ENCODE measurements at places on chromosomes 13 and 19.

DNA sequence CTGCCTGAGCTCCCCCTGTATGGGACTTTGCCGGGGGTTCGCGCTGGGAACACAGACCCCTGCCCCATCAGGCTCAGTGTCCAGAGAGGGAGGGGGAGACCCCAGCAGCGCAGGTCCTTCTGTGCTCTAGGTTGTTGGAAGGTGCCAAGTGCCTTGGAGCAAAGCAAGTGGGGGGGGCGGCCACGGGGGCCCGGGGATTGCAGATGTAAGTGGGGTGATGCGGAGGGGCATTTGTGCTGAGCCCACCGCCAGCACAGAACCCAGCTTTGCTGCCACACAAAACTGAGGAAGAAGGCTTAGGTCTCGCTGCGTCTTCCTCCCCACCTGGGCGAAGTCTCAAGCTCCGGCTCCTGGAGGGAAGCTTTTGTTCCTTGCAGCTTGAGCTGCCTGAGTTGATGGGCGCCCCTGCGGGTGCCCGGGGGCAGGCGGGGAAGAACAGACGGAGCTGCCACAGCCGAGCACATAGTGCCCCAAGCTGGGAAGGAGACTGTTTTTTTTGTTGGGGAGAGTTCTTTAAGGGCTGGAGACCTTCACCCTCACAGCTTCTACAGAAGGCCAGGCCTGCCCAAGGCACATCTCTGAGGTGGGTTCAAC lies 1.5 kb upstream of the NTN5 start:
- no peak for DNase-seq

DNA sequence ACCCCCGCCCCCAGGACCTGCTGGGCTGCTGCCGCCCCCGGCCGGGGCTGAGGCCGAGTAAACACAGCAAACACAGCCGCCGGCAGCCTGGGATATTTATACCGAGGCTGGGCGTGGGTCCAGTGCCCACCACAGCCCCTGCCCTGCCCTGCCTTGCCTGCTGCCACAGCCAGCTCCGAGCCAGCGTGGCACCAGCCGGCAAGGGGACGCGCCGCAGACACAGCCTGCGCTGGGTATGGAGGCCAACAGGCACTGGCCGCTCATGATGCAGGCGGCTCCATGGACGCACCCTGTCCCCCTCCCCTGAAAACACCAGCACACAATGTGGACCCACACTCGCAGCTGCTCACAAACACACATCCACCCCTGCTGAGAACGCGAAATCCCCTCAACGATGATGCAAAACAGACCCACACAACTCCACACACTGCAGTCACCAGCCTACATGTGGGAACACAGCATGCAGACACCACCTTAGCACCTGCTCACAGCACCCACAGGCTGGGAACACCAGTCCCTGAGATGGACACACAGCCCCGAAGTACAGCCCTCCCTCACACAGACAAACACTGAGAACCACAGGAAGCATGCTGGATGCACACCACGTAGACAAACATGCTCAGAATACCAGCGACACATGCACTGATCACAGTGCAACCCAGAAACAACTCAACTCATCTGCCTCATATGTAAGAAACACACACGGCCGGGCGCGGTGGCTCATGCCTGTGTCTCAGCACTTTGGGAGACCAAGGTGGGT lies 16.2 kb downstream of the CCDC97 start:
- DNase-seq = no peak

DNA sequence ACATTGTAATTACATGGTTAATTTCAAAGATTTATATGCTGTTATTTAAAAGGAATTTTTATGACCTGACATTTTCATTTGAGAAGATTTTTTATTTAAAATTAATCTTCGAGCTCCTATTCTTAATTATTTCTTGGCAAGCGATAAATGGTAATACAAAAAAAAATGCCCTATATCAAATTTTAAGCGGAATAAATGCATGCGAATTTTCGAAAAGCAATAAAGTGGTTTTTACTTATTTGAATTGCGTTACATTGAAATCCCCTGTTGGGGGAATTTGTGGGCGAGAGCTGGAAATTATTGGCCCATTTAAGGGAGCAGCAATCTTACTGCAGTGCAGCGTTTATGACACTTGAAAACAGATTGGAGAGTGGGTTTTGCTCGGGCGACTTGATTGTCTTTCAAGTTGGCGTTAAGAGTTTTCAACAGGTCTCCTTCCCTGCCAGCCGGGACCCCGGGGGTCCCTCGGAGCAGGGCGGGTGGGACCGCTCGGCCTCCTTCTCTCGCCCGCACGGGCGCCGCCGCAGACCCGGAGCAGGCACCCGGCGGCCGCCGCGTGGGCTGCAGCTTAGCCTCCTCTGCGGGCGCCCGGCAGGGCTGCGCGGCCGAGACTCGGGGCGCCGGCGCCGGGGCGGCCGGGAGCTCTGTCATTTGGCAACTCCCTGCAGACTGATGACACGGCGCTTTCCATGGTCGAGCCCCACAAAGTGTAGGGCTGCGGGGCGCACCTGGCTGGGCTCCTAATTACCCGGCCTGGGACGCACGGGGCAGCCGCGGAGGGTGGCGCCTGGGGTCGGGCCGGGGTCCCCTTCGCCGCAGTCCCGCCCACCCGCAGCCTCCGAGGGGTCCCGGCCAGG lies 255.1 kb upstream of the SOX21 start:
- no peak for DNase-seq

GRCh38 chr19:8310342-8311055 lies 2.3 kb upstream of the CD320 start:
- no peak for DNase-seq

DNA sequence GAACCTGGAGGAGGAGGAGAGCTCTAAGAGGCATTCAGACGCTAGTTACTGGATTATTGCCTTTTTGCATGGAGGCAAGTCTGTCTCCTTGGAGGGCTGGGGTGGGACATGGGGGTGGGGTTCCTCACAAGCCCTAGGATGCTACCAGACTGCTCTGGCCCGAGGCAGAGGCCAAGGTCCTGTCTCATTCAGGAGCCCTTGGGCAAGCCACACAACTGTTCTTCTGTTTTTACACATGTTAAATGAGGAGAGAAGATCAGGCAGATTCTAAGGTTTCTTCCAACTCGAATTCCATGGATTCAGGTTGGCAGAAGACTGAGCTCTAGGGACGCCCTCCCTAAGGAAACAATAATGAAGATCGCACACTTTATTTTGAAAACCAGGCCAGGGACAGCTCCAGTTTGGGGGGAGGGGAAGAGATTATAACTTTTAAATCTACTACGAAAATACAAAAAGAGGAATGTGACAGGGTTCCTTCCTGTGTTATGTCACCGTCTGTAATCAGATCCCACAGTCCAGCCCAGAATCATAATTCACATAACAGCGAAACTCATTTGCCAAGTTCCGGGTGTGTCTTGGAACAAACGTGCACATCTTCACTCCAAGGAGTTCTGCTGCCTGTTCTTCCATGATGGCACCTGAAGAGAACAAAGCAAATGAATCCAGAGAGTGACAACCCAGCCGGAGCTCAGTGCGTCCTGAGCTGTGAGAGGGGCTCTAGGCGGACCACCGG lies 25.2 kb downstream of the IL17D start:
- no peak for DNase-seq

DNA sequence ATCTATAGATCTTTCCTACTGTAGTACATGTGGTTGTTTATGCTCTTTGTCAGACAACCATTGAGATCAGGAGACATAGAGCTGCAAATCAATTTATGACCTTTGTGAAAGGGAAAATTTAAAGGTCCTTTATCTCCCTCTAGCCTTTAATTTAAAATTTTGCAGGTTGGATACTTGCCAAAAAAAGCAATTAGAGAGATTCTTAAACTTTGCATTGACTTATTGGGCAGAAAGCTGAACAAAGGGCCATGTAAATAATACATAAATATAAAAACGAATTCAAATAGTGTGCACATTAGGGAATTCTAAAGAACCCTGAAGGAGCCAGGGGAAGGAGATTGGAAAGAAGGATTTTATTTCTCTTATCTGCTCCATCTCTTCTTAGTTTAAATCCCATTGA lies 22.0 kb upstream of the RB1 start:
- DNase-seq = no peak

GRCh38 chr19:4969772-4970531 lies 1.0 kb downstream of the KDM4B start:
- no peak for DNase-seq

GRCh38 chr19:34888091-34888490 lies 38.6 kb upstream of the ZNF30 start:
- no peak for DNase-seq

DNA sequence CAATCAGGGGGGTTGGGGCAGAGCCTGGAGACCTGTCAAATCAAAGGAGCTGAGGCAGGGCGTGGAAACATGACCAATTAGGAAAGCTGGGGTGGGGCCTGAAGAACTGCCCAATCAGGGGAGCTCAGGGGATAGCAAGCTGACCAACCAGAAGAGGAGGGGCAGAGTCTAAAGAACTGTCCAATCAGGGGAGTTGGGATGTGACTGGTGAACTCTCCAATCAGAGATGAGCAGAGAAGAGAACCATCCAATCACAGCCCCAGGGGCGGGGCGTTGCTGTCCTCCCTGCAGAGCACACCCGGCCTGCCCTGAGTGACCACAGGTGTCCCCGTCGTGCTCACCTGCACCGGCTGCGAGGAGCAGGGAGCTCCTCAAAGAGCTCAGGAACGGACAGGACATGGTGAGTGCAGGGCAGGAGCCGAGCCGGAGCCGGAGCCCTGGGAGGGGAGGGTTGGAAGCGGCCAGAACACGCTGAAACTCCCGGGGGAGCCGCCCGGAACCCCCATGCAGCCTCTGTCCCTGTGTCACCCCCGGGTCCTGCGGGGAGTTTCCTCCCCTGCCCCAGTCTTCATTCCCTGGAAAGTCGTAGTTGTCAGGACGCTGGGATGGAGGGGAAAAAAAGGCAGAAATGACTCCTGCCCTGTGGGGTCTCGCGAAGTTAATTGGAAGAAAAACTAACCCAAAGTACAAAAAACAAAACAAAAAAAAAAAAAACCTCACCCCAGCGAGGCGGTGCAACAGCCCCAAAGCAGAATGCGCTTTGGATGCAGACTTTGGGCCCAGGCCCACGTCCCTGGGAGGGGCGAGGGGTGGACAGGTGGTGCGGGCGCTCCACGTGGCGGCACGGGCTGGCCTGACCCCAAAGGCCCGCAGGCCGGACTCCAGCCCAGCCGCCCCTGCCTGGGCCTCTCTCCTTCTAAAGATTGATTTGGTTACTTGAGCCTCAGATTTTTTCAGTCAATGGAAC lies at the start of gene ZNF556:
Gene ZNF556, plus strand, starts transcription at position 311 of the 967 bp plus-strand sequence. Its CDS starts 87 bp downstream, at position 398.
- DNase-seq = no peak

- no peak for DNase-seq
Observed at GRCh38 chr19:7605490-7606222, 10.0 kb downstream of the CAMSAP3 start.

DNA sequence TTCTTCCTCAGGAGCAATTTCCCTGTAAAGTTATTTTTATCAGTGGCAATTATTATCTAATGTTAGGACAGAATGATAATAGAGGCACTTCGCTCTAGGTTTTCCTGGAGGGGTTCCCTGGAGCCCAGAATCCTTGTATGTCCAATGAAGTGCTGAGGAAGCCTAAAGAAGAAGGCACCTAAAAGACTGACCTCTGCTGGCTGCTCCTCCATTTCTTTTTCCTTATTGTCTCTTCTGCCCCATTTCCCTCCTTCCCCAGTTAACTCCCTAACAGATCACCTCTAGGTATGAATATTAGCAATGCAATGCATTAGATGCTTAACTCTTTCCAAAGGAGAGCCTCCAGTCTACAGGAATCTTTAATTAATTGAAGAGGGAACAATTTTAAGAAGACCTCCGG lies 985.4 kb downstream of the DIAPH3 start:
- DNase-seq = no peak

GRCh38 chr13:107360010-107360409 lies 792.1 kb upstream of the ARGLU1 start:
- no peak for DNase-seq

DNA sequence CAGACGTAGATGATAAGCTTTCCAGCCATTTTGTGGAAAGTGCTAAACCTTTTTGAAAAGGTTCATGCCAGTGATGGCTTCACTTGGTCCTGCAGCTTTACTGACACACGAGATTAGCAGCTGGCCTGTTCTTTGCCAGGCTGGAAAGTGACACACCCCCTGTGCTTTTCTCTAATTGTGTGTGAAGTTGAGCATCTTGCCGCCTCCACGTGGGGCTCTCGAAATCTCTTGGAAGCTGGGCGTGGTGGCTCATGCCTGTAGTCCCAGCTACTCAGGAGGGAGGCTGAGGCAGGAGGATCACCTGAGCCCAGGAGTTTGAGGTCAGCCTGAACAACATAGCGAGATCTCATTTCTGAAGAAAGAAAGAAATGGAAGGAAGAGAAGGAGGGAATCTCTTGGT lies 25.3 kb upstream of the EHD2 start:
- DNase-seq = no peak

- no peak for DNase-seq
Observed at GRCh38 chr19:30807278-30807677, 435.1 kb downstream of the ZNF536 start.

DNA sequence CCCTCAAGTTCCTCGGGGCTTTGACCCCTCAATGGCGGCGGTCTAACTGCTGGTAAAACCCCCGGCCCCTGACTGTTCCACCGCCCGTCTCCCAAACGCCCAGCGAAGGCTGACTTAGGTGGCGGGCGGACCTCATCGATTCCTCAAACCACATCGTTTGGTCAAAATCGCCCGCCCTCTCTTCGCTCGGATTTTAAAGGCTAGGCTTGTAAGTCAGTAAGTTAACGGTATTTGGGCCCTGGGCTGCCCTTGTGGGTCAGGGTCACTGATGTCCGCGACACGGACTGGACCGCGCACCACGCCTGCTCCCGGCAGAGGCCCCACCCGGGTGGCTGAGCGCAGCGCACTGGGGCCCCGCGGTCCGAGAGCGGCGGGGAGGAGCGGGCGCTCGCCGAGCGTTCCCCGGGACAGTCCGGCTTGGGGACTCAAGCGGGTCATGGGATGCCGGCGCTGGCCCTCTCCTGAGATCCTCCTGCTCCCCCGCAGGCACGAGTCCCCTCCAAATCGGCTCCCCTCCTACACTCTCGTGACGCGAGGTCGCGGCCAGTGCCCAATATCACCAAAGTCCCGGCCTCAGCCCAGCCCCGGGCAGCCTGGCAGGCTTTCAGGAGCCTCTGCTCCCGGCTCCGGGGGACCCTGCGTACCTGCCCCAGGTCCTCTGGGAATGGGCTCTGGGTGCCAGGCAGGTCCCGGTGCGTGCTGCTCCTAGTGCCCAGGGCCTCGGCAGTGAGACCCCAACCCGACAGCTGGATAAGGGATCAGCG lies 1.0 kb downstream of the FLT1 start:
- no peak for DNase-seq

- DNase-seq = no peak
Observed at GRCh38 chr19:39828654-39829032, 5.3 kb downstream of the DYRK1B start.

- no peak for DNase-seq
Observed at GRCh38 chr19:16446724-16447368, 24.9 kb downstream of the EPS15L1 start.

- DNase-seq = no peak
Observed at GRCh38 chr19:1098177-1099051, 3.2 kb upstream of the POLR2E start.

DNA sequence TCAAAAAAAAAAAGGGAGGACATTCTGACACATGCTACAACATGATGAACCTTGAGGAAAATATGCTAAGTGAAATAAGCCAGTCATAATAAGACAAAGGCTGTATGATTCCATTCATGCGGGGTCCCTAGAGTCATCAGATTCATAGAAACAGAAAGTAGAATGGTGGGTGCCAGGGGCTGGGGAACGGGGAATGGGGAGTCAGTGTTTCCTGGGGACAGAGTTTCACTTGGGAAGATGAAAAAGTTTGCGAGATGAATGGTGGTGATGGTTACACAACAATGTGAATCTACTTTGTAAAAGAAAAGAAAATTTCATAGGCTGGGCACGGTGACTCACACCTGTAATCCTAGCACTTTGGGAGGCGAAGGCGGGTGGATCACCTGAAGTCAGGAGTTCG lies 6.1 kb upstream of the CLEC4G start:
- DNase-seq = no peak

- DNase-seq = no peak
Observed at GRCh38 chr13:31090961-31091624, 70.6 kb downstream of the HSPH1 start.

GRCh38 chr13:89221557-89222158 lies 1550.5 kb downstream of the SLITRK5 start:
- DNase-seq = no peak
